ENCODE measurements at places on chromosomes 12 and 14.

GRCh38 chr14:68805414-68805813 is 12.5 kb upstream of the ZFP36L1 start:
- no peak for DNase-seq

- no peak for DNase-seq
Measured at GRCh38 chr14:105589161-105589925, 63.0 kb downstream of the TMEM121 start.

GRCh38 chr12:43976027-43976426 is 140.1 kb downstream of the TMEM117 start:
- no peak for DNase-seq

DNA sequence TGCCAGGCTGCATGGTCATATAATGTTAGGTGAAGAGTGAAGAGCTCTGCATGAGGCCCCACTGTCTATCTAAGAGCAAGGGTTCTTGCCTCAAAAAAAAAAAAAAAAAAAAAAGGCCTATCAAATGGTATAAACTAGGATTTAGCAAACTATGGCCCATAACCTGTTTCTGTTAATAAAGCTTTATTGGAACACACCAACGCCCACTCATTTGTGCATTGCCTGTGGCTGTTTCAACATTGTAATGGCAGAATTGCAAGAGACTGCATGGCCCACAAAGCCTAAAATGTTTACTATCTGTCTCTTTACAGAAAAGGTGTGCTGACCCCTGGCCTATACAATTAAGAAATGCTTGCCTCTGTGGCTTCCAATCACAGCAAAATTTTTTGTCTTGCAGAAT is 12.8 kb downstream of the PLEKHG7 start:
- no peak for DNase-seq

- no peak for DNase-seq
Measured at GRCh38 chr12:44389038-44389437, 487.1 kb downstream of the NELL2 start.

DNA sequence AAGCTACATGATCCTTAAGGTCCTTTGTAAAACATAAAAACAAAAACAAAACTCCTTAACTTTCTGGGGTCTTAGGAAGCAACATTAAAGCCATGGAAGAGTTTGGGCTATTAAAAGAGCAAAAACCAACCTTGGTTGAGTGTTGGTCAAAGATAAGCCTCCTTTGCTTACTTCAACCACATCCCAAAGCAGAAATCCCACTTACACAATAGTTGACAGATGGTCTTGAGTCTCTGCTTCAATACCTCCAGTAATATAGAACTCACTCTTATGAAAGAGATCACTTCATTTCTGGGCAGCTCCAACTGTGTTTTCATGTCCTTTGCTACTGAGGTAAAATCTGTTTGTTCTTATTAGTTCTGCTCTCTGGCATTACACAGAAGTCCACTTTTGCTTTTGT is 125.8 kb downstream of the SLC38A4 start:
- DNase-seq = no peak

DNA sequence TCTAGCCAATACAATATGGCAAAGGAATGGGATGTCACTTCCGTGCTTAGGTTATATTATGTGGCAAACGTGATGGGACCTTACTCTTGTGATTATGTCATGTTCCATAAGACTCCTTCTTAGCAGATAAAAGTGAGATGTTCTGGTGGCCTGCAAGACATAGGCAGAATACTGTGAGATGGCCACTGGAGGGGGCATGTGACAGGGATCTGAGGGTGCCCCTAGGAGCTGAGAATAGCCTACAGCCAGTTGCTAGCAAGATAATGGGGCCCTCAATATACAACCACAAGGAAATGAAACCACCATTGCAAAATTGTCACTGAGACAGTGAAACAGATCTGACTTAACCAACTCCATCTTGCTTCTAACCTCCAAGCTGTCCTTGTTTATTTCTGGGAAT is 151.4 kb upstream of the SSTR1 start:
- DNase-seq = no peak

DNA sequence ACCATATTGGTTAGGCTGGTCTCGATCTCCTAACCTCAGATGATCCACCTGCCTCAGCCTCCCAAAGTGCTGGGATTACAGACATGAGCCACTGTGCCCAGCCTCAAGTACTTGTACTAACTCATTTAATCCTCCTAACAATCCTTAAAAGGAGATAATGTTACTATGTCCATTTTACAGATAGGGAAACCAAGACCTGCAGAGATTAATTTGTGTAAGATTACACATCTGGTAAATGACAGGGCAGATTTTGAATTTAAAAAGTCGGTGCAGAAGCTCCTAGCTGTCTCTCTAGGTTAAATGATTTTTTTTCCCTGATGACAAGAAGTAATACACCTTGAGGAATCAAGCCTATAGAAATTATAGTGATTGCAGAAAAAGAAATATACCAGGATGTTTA is 13.7 kb upstream of the HECTD1 start:
- DNase-seq = no peak

GRCh38 chr12:24742378-24742777 is 206.5 kb downstream of the BCAT1 start:
- no peak for DNase-seq

DNA sequence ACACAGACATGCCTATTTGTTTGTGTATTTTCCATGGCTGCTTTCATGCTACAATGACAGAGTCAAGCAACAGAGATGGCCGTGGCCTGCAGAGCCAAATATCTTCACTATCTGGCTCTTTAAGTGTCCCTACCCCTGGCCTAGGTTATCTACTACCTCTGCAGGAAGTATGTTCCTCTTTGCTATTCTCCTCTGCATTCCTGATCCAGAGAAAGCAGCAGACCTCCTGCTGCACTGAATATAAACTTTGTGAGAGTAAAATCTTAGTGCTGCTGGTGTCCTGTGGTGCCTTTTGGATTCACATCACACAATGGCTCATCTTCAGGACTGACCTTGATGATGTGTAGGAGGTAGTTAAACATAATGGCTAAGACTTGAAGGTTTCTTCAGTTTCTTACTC is 233.4 kb downstream of the IPO8 start:
- no peak for DNase-seq

GRCh38 chr12:24015833-24016160 is 66.3 kb upstream of the SOX5 start:
- DNase-seq = no peak

DNA sequence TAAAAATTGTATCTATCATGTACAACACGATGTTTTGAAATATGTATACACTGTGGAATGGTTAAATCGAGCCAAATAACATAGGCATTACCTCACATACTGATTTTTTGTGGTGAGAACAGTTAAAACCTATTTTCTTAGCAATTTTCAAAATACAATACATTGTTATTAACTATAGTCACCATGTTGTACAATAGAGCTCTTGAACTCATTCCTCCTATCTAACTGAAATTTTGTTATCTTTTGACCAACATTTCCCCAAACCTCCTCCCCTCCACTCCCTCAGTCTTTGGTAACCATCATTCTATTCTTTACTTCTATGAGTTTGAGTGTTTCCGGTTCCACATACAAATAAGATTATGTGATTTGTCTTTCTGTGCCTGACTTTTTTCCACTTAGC is 6.8 kb upstream of the SLC38A2 start:
- DNase-seq = no peak

DNA sequence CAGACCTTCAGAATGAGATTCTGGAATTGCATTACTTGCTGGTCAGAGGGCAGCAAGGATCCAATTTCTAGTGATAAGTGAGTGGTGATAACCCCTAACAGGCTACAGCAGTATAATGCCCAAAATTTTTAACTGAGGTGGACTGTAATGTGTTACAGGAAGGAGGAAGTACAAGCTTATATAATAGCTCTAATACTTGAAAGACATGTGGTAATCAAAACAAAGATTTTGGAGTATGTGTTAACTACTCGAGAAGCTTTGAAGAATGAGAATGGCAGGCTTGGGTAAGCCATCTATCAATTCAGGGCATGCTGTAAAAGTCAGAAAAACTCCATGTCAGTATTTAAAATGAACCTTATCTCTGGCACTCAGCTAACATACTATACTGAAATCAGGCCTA is 70.5 kb downstream of the ANKS1B start:
- DNase-seq = no peak

GRCh38 chr14:61645247-61645646 is 50.1 kb upstream of the HIF1A start:
- no peak for DNase-seq

GRCh38 chr12:1847411-1847810 is 27.0 kb downstream of the LRTM2 start:
- DNase-seq = no peak

GRCh38 chr12:116261525-116262100 is 15.9 kb downstream of the MED13L start:
- DNase-seq = no peak

GRCh38 chr12:27083861-27084394 is 1.6 kb upstream of the C12orf71 start:
- DNase-seq = no peak

DNA sequence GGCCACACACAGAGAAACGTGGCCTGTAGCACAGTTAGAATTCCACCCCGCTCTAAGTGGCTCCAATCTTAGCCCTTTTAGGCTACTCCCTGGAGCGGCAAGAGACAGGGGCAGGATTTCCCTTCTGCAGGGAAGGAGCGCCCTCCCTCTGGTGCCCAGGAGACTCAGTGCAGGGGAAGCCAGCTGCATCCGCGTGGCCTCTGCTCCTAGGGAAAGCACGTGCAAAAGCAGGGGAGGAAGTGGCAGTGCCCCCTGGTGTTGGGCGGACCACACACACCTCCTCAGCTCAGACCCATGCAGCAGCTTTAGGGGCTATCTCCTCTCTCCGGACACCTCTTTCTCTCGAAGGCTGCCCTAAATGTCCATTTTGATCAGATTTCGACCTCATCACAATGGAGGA is 50.0 kb downstream of the SPRING1 start:
- DNase-seq = no peak

- peak; percentile 39 for DNase-seq
Measured at GRCh38 chr14:74905595-74906142, 17.4 kb downstream of the RPS6KL1 start.

DNA sequence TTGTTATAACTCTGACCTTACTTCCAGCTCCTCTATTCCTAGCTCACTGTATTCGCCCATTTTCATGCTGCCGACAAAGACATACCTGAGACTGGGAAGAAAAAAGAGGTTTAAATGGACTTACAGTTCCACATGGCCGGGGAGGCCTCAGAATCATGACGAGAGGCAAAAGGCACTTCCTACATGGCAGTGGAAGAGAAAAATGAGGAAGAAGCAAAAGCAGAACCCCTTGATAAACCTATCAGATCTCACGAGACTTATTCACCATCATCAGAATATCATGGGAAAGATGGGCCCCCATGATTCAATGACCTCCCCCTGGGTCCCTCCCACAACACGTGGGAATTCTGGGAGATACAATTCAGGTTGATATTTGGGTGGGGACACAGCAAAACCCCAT is 14.5 kb upstream of the PHC1 start:
- DNase-seq = no peak

- no peak for DNase-seq
Measured at GRCh38 chr14:61174441-61174891, 106.7 kb downstream of the TMEM30B start.

DNA sequence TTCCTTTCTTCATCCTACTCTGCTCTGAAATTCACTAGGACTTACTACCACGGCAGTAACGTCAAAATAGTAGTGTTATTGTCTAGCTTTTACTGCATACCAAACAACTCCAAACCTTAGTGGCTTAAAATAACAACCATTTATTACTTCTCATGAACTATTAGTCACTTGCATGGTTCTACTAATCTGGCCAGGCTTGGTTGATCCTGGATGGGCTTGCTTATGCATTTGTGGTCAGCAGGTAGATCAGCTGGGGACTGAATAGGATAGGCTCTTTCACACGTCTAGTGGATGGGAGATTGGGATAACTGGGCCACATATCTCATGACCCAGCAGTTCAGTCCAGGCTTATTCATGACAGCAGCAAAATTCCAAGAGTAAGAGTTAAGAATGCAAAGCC is 9.4 kb upstream of the SLC35F4 start:
- DNase-seq = no peak

DNA sequence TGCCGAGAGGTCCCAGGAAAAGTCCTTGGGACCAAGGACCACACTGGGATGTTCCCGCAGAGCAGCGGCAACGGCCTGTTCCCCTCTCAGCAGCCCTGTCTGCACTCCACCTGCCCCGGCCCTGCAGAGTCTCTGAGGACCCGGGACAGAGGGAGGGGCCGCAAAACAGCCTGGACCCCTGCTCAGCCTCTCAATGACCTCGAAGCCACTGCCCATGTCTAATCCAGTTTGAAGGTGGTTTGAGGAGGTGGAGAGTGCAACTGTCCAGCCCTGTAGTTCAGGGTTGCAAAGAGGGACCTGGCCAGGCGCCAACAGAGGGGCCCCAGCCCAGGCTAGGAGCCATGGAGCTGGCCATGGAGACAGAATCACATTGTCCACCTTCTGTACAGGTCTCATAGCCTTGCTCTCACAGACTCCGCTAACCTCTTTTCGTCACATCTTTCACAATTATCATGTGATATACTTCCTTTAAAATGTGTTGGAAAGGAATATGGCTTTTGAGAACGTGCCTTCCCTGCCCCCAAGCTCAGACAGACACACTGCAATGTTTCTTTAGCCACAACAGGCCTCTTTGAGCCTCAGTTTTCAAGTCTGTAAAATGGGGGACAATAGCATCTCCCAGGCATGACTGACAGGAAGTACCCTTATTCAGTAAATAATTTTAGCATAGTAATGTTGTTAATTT is 49.3 kb downstream of the ACTN1 start:
- DNase-seq = no peak

DNA sequence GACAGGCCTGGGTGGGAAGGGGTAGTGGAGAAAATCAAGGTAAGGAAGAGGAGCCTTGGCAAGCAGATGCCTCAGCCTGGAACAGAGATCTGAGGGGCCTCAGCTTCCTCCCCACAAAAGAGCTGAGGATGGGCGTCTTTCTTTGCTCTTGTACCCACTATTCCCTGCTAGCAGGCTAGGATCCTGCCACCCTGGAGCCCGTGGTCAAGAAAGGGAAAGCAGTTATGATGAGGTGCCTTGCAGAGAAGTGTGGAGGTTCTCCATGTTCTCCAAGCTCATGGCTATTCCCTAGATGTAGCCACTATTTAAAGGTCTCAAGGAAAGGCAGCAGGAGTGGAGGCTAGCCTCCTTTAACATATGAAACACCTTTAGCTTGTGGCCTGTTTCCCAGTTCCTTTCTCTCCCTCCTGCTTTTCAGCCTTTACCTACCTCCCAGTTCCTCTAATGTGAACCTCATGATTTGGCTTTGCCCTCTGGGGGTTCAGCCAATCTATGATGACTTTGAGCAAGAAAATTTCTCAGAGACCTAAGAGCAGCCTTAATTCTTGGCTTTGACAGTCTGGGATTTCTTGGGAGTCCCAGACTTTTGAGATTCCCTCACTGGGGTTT is 1.1 kb downstream of the IKZF4 start:
- DNase-seq = no peak

- DNase-seq = no peak
Measured at GRCh38 chr14:38108681-38109080, 99.0 kb upstream of the SSTR1 start.

DNA sequence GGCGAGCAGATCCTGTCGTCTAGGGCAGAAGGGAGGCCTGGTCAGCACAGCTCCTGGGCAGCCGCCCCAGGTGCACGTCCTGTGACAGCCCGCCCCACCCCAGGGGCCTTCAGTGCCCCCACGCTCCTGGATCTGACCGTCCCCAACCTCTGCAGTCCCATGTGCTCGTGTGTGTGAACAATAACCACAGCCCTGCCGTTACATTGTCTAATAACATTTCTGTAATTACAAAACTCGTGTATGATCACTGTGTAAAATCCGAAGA is 39.8 kb downstream of the CHGA start:
- no peak for DNase-seq

- DNase-seq = no peak
Measured at GRCh38 chr12:28569698-28570411, 379.6 kb downstream of the CCDC91 start.

All from NCI-H2081 (cell line).